A549 treated with ZK216348 at 1 μM for 4 hours (cell line): ENCODE measurements at places on chromosomes 2 and 18. TPM values are rescaled to one million over a fixed set of nuclear protein-coding genes. Genes with fewer than 3 reads are reported as not detected.

The TGFA gene
- total RNA-seq = 5.1 to 6.6 TPM (median 5.9 TPM) in 5 replicates

The PSMG2 gene
- total RNA-seq = 60.5 to 79.8 TPM (median 68.7 TPM) in 5 replicates

The TNFRSF11A gene
- 6.9 to 9.7 TPM (median 7.3 TPM) in 5 replicates for total RNA-seq

The AQP12A gene
- not detected in 5 replicates for total RNA-seq

The SMARCAL1 gene
- total RNA-seq = 15.4 to 18.5 TPM (median 16.1 TPM) in 5 replicates

The SLC11A1 gene
- 0.16 to 0.66 TPM (median 0.16 TPM) in 5 replicates for total RNA-seq

The SERPINB13 gene
- total RNA-seq = not detected in 5 replicates

The ITPRIPL1 gene
- not detected in 5 replicates for total RNA-seq

The HOXD3 gene
- 0.14 to 0.32 TPM in 2 of 5 replicates, not detected in the others for total RNA-seq

The IGFBP2 gene
- total RNA-seq = 57.5 to 90.1 TPM (median 86.0 TPM) in 5 replicates

The NR4A2 gene
- 1.4 to 3.8 TPM (median 2.1 TPM) in 5 replicates for total RNA-seq

The SRSF7 gene
- total RNA-seq = 309 to 486 TPM (median 342 TPM) in 5 replicates

The EPB41L5 gene
- 3.4 to 5.7 TPM (median 5.4 TPM) in 5 replicates for total RNA-seq

The GCA gene
- total RNA-seq = 5.1 to 6.9 TPM (median 6.7 TPM) in 5 replicates

The FAM110C gene
- total RNA-seq = 0.06 to 0.12 TPM (median 0.08 TPM) in 4 of 5 replicates, not detected in the other

The B4GALT6 gene
- 4.6 to 8.2 TPM (median 6.2 TPM) in 5 replicates for total RNA-seq

The SERPINB11 gene
- total RNA-seq = 0.13 TPM in 1 of 5 replicates, not detected in the others

The ACTR1B gene
- total RNA-seq = 28.4 to 46.8 TPM (median 41.4 TPM) in 5 replicates

The NT5DC4 gene
- total RNA-seq = not detected in 5 replicates

The DCDC2C gene
- 0.77 TPM in 1 of 5 replicates, not detected in the others for total RNA-seq

The ACMSD gene
- not detected in 5 replicates for total RNA-seq

The RGPD3 gene
- total RNA-seq = 0.11 to 0.20 TPM (median 0.14 TPM) in 5 replicates

The CXCR4 gene
- 0.38 to 0.85 TPM (median 0.45 TPM) in 5 replicates for total RNA-seq

The STPG4 gene
- total RNA-seq = not detected in 5 replicates

The ALKAL2 gene
- total RNA-seq = not detected in 5 replicates

The HOXD4 gene
- 0.44 to 0.66 TPM (median 0.56 TPM) in 5 replicates for total RNA-seq

The INHBB gene
- 12.6 to 25.0 TPM (median 20.7 TPM) in 5 replicates for total RNA-seq

The LYG2 gene
- total RNA-seq = not detected in 5 replicates

The TMEM169 gene
- 0.25 to 0.66 TPM (median 0.42 TPM) in 5 replicates for total RNA-seq

The RIT2 gene
- total RNA-seq = not detected in 5 replicates

The UGT1A4 gene
- total RNA-seq = not detected in 5 replicates

The LAMA3 gene
- 46.0 to 56.7 TPM (median 53.4 TPM) in 5 replicates for total RNA-seq

The GPAT2 gene
- total RNA-seq = not detected in 5 replicates

The HOXD1 gene
- total RNA-seq = 0.18 to 0.28 TPM (median 0.24 TPM) in 4 of 5 replicates, not detected in the other

The TUBB8B gene
- not detected in 5 replicates for total RNA-seq

The CPS1 gene
- total RNA-seq = 7.5 to 12.3 TPM (median 10.7 TPM) in 5 replicates

The TCF23 gene
- not detected in 5 replicates for total RNA-seq

The DSC3 gene
- 1.1 to 3.1 TPM (median 1.5 TPM) in 5 replicates for total RNA-seq

The C2orf66 gene
- total RNA-seq = 0.11 TPM in 1 of 5 replicates, not detected in the others

The CLEC4F gene
- not detected in 5 replicates for total RNA-seq

The ANO7 gene
- total RNA-seq = 1.3 to 3.0 TPM (median 2.2 TPM) in 5 replicates

The ICA1L gene
- total RNA-seq = 1.2 to 2.5 TPM (median 1.6 TPM) in 5 replicates

The IFIH1 gene
- total RNA-seq = 0.66 to 1.2 TPM (median 1.0 TPM) in 5 replicates

The CCDC178 gene
- not detected in 5 replicates for total RNA-seq

The ALS2 gene
- total RNA-seq = 8.8 to 13.8 TPM (median 12.4 TPM) in 5 replicates

The DYSF gene
- 0.61 to 0.91 TPM (median 0.75 TPM) in 5 replicates for total RNA-seq

The BMP10 gene
- not detected in 5 replicates for total RNA-seq

The HOXD11 gene
- total RNA-seq = 5.8 to 7.8 TPM (median 6.6 TPM) in 5 replicates

The TXNDC9 gene
- total RNA-seq = 35.2 to 73.3 TPM (median 39.8 TPM) in 5 replicates
